ENCODE measurements at places on chromosomes 7 and 10. TPM values are rescaled to one million over a fixed set of nuclear protein-coding genes. Genes with fewer than 3 reads are reported as not detected.

CRHR2 gene
- total RNA-seq: not detected

INMT gene
- 30.7 TPM for total RNA-seq

ZSCAN21 gene
- 14.7 TPM for total RNA-seq

- DNase-seq: no peak
- no peaks in the 10 kb centered on the region for H3K36me3 ChIP-seq
- H3K27me3 ChIP-seq: peaks cover 11% of the 10 kb centered on the region
- H3K4me3 ChIP-seq: no peak overlapping the region
- no peaks in the 10 kb centered on the region for H3K4me1 ChIP-seq
- H3K27ac ChIP-seq: no peak overlapping the region
Measured at GRCh38 chr7:98626460-98627412, 9.7 kb downstream of the NPTX2 start.

GRCh38 chr7:143240291-143241168, 18.7 kb downstream of the TAS2R40 start:
- peak; percentile 77 for DNase-seq
- no peak overlapping the region for H3K4me3 ChIP-seq
- peak overlapping the region; percentile 16 for H3K27ac ChIP-seq
- H3K27me3 ChIP-seq: no peaks in the 10 kb centered on the region

DNA sequence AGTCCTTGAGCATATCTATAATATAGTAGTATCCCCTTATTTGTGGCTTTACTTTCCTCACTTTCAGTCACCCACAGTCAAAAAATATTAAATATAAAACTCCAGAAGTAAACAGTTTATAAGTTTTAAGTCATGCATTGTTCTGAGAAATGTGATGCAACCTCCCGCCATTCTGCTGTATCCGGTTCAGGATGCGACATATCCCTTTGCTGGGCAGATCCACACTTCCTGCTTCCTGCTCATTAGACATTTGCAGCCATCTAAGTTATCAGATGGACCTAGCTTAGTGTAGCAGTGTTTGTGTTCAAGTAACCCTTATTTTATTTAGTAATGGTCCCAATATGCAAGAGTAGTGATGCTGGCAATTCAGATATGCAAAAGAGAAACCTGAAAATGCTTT, 38.9 kb upstream of the BMS1 start:
- DNase-seq: no peak
- peaks cover 11% of the 10 kb centered on the region for H3K27me3 ChIP-seq
- H3K4me3 ChIP-seq: no peak overlapping the region
- H3K36me3 ChIP-seq: no peaks in the 10 kb centered on the region
- no peaks in the 10 kb centered on the region for H3K4me1 ChIP-seq

Measured in sigmoid colon (tissue), 7 donors.